ENCODE measurements at places on chromosomes 4 and X. TPM values are rescaled to one million over a fixed set of nuclear protein-coding genes. Genes with fewer than 3 reads are reported as not detected.

DNA sequence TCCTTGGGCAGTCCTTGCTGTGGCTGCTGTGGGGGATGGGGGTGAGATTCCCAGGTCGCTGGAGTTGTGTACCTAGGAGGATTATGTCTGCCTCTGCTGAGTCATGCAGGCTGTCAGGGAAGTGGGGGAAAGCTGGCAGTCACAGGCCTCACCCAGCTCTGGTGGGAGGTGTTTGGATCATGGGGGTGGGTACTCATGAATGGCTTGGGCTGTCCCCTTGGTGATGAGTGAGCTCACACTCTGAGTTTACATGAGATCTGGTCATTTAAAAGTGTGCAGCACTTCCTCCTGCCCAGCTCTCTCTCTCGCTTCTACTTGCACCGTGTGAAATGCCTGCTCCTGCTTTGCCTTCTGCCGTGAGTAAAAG is 24.6 kb upstream of the PDLIM3 start:
- DNase-seq: peak; percentile 19

- DNase-seq: no peak
These were observed 217.7 kb upstream of the PSAPL1 start for GRCh38 chr4:7652451-7652881.

DNA sequence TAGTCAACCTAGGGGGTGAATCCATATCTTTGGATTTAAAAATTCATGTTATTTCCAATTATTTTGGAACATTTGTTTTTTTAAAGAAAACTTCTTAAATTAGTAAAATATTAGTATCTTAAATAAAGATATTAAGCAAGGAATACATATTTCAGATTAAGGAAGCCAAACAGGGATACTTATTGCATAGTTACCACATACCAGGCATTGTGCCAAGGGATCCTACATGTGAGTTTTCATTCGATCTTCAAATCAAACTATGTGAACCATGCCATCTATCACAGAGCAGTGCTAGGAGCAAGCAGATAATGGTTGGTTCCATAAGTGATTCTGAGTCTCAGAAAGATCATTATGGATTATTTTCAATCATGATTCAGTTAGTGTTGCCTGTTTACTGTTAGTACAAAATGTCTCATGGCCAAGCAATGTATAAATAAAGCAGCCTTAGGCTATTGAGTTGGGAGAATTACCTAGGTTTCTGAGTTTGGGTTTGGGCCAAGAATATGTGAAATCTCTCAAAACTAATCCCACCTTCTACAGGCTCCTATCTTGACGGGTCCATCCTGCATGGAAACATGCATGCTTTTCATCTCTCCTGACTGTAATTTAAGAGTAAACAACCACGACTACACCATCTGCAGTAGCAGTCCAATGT is 176.7 kb downstream of the NPFFR2 start:
- DNase-seq: no peak

DNA sequence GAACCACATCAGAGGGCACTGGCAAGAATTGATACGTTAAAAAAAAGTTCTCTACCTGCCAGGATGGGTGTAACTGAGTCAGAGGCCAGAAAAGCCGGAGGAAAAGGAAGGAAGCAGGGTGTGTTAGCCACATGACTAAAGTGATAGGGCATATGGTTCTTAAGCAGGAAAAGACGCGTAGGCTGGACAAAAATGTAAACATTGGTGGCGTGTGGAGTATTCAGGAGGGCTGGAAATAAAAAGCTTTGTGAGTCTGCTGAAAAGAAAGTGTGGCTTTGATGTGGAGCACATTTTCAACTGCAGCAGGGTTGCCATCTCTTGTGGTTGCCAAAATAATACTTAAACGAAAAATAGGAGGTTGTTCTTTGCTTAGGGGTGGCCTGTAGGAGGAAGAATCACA is 186.5 kb upstream of the RPL34 start:
- peak; percentile 39 for DNase-seq

Gene PAGE5
- not detected for total RNA-seq

DNA sequence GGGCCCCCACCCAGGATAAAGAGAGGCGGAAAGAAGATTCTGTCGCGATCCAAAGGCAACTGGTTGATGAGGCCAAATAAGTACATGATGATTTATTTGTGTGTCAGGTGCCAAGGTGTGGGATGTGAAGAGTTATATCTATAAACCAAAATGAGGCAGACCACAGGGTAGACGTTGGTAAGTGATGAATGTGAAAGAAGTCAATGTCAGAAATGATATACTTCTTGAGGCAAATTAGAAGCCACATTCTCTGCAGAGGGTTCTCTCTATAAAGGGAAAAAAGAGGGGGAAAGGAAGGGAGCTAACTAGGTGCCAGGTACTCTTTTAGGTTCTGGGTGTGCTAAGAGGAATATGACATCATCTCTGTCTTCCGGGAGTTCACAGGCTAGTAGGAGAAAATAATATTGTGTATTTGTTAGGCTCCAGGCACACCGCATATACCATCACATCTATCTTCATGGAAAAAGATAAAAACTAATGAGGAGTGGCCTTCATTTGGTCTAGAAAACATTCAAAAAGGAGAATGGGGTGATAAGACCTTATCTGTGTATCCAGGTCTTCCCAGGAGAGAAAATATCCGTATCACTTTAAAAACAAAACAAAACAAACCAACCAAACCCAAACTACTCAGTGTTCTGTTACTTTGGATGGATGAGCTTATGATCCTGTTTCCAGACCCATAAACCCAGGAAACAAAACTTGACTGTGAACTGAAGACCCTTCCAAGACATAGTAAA is 4.8 kb upstream of the SH2D1A start:
- DNase-seq: no peak

Gene AREG
- 0.45 TPM for total RNA-seq
